ENCODE measurements at places on chromosomes 4 and X.

GRCh38 chr4:8854016-8854415, 17.6 kb downstream of the HMX1 start:
- DNase-seq: no peak

GRCh38 chr4:12902735-12903134, 581.4 kb downstream of the RAB28 start:
- peak; percentile 57 for DNase-seq

DNA sequence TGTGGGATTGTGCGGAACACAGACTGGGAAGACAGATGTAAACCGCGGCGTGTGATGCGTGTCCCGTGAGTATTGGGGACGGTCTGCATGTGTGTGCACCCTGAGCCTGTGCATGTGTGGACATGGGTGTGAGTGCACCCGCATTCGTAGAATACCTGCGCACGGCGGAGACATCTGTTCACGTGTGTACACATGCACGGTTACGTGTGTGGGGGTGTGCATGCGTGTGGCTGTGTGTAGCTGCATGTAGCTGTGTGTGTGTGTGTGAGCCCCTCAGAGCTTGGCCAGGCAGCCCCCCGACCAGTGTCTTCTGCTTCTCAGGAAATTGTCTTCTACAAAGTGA, 19.6 kb downstream of the ATP5ME start:
- no peak for DNase-seq

DNA sequence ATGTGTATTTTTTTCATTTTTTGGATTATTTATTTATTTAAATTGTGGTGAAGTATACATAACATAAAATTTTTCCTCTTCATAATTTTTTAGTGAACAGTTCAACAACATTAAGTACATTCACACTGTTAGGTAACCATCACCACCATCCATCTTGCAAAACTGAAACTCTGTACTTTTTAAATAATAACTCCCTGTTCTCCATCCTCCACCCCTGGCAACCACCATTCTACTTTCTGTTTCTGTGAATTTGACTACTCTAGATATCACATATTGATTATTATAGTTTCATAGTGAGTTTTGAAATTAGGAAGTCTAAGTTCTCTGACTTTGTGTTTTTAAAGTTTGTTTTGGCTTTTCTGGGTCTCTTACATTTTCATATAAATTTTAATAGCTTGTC, 89.3 kb upstream of the STX18 start:
- no peak for DNase-seq

DNA sequence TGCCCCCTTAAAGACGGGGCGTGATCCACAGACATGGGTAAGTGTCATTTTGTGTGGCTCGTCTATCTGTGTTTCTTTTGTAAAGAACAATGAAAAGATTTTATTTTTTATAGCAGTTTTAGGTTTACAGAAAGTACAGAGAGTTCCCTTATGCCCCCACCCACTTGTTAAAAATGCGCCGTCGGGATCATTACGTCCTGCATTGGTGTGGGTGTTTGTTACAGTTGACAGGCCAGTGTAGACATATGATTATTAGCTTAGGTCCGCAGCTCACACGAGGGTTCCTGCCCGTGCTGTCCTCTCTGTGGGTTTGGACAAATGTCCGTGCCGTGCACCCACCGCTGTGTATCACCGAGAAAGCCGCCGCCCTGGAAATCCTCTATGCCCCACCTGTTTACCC, 50.5 kb downstream of the RGS12 start:
- no peak for DNase-seq

- DNase-seq: peak; percentile 4
Measured at GRCh38 chr4:21469438-21470300, 478.9 kb downstream of the KCNIP4 start.

GRCh38 chr4:38109896-38110295, 149.7 kb downstream of the PTTG2 start:
- no peak for DNase-seq

- no peak for DNase-seq
Measured at GRCh38 chrX:68835104-68835442, 6.3 kb downstream of the EFNB1 start.

DNA sequence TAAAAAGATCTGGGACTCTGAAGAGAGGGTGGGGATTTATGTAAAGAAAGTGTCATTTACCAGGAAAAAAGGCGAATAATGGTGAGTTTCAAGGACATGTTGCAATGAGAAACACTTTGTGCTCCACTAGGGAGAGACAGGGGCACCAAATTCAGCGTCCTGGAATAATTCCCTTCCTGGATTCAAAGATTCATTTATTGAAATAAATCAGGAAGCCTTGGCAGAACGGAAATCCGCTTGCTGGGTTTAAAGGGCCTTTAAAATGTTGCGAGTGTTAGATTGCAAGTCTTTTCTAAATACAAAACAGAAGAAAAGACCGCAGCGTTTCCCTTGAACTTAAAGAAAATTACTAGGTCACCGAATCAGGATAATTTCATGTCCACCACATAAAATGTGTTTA, 3.8 kb upstream of the ZIC3 start:
- no peak for DNase-seq

- no peak for DNase-seq
Measured at GRCh38 chr4:125519371-125520146, 204.8 kb downstream of the FAT4 start.

- no peak for DNase-seq
Measured at GRCh38 chr4:47824840-47825239, 13.0 kb downstream of the CORIN start.

DNA sequence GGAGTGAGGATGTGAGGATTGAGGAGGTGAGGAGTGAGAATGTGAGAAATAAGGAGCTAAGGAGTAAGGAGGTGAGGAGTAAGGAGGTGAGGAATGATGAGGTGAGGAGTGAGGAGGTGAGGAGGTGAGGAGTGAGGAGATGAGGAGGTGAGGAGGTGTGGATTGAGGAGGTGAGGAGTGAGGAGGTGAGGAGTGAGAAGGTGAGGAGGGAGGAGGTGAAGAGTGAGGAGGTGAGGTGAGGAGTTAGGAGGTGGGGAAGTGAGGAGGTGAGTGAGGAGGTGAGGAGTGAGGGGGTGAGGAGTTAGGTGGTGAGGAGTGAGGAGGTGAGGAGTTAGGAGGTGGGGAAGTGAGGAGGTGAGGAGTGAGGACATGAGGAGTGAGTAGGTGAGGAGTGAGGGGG, 74.8 kb upstream of the MXD4 start:
- no peak for DNase-seq

GRCh38 chrX:22063284-22063683, 31.2 kb downstream of the PHEX start:
- peak; percentile 74 for DNase-seq

GRCh38 chr4:27085396-27085795, 224.8 kb downstream of the STIM2 start:
- no peak for DNase-seq
